ENCODE measurements at places on chromosomes 4 and X. TPM values are rescaled to one million over a fixed set of nuclear protein-coding genes. Genes with fewer than 3 reads are reported as not detected.

Gene POU4F2
- not detected for total RNA-seq

Gene ATP2B3
- not detected for total RNA-seq

Gene UGT2B28
- not detected for total RNA-seq

Gene PPBP
- 56.9 TPM for total RNA-seq

All from natural killer cell (primary cell).